Nucleus accumbens (tissue), 56 donors: ENCODE measurements at places on chromosomes 6 and 20.

DNA sequence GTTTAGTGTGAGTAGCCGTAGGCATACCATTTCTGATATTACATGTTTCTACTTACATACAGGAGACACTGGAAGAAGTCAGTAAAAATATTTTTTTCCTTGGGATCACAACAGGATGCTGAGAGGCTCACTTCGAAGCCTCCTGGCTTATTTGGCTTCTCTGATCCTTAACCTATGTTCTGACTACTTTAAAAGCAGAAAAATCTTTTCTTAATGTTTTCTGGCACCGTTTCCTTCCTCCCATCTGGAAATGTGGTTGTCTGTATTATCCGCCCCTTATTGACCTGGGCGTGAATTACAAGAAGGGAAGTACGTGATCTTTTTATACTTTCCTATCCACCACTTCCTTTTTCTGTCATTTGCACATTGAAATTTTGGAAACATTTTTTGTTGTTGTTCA, 379.6 kb downstream of the COL12A1 start:
- no peak for DNase-seq

DNA sequence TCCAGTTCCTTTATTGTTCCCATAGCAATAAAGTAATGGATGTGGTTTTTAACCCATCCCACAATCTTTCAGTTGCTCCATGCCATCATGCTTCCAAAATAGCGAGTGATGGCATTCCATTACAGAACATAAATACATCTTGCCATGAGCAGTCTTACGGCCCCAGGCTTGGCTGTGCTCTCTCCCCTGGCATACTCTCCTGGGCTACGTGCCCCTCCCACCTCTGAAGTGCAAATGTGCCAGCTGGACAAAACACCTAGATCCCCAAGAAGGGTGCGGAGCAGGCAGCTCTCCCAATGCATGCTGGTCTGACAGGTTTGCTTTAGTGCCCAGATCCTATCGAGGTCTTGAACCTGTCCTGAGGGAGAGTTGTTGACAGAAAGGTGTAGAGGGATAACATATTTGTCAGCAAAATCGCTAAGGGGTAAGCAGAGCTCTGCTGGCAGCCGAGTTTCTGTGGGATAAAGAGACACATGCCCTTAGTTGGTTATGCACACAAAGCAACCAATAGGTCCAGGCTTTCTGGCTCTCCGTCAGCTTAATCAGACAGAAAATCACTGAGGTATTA, 43.9 kb upstream of the PAX1 start:
- no peak for DNase-seq

- no peak for DNase-seq
Observed at GRCh38 chr6:154515826-154516225, 5.3 kb upstream of the CNKSR3 start.

DNA sequence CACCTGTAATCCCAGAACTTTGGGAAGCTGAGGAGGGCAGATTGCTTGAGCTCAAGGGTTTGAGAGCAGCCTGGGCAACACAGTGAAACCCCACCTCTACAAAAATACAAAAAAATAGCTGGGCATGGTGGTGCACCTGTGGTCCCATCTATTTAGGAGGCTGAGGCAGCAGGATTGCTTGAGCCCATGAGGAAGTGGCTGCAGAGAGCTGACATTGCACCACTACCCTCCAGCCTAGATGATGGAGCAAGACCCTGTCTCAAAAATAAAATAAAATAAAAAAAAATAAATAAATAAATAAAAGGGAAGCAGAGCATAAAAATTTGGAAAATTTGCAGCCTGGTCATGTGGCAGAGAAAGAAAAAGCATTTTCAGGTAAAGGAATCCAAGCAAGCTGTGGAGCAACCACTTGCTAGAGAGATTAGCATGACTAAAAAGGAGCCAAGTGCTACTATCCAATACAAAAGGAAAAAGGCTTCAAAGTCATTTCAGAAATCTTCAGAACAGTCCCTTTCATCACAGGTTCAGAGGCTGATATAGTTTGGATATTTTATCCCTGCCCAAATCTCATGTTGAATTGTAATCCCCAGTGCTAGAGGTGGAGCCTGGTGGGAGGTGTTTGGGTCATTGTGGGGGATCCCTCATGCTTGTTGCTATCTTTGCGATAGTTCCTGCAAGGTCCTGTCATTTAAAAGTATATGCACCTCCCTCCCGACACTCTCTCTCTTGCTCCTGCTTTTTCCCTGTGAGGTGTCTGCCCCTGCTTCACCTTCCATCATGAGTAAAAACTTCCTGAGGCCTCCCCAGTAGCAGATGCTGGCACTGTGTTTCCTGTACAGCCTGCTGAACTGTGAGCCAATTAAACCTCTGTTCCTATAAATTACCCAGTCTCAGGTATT, 11.2 kb upstream of the TTK start:
- no peak for DNase-seq

DNA sequence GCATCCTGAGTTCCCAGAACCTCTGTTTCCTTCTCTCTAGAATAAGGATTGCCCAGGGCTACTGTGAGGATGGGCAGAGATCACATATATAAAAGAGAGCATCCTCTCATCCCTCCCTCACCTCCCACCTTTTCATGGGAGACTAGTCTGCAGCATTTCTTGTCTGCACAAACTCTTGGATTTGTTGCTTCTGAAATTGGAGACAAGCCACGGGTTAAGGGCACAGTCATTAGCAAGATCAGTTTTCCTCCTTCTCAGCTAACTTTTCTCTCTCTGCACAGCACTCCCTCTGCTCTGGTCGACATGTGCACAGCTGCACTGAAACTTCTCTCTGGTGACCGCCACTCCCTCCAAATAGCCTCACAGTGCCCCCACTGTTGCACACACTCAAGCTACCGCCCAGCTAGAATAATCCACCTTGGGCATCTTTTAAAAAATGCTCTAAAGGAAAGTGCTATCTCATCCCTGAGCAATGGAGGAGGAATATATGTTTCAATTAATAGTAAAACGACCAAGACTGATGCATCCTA, 50.9 kb upstream of the DUSP22 start:
- no peak for DNase-seq

DNA sequence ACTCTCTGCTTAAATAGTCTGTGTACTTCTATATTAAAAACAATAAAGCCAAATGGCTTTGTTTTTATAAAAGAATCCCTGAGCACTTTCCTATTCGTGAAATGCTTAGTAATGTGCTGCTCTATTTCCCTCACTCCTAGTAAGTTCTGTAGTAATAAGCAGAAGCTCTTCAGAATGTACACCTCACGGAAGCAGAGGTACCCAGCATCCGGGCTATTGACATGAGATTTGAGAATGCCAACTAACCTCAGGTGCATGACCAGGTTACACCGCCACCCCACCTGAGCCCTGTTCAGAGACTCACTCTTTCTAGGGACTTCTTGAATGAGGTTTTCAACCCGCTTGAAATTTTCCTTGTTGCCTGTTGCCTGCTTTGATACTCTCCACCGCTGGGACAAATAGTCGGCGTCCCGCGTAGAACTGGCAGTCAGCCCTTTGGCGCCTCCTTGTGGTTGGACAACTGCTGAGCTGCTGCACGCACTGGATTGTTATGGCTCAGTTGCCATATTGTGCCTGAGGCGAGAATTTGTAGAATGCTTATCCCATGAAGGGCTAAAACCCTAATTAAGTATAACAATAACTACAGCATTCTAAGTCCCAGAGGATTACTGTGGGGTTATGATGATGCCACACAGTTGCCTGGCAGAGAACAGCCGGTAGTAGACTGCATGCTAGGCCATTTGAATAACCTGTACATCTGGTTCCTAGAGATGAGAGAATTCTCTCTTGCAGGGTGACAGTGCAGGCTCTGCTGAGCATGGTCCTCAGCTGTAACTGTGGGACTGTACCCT, 95.4 kb downstream of the KHDC1L start:
- DNase-seq, result peak; percentile 66

DNA sequence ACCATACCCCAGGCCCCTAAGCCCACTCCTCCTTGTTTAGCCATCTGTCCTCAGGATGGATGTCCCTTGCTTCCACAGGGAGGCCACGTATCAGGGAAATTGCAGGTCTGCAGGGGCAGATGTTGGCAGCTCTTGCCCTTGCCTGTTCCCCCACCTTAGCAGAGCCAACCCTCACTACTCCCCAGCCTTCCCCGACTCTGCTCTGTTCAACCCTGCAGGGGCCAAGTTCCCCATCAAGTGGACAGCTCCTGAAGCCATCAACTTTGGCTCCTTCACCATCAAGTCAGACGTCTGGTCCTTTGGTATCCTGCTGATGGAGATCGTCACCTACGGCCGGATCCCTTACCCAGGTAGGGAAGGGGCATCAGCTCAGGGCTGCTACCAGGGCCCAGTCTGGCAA, 10.7 kb upstream of the TM9SF4 start:
- DNase-seq, result no peak

DNA sequence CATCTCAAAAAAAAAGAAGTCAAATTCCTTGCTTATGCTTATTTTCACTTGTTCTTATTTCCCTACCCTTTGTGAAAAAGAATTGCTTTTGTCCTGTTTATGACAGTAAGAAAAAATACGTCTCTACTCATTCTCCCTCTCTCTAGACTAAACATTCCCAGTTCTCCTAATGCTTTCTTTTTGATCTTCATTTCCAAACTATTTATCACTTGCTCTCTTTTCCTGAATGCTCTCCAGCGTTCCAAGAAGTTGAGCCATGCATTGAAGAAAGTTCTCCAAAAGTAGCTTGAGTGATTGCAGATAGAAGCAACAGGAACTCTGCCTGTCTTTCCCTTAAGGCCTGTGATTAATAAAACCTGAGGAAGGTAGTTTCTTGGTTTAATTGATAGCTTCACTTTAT, 53.1 kb upstream of the TMEM170B start:
- no peak for DNase-seq

- no peak for DNase-seq
Observed at GRCh38 chr6:89287351-89288028, 27.6 kb downstream of the GABRR2 start.

DNA sequence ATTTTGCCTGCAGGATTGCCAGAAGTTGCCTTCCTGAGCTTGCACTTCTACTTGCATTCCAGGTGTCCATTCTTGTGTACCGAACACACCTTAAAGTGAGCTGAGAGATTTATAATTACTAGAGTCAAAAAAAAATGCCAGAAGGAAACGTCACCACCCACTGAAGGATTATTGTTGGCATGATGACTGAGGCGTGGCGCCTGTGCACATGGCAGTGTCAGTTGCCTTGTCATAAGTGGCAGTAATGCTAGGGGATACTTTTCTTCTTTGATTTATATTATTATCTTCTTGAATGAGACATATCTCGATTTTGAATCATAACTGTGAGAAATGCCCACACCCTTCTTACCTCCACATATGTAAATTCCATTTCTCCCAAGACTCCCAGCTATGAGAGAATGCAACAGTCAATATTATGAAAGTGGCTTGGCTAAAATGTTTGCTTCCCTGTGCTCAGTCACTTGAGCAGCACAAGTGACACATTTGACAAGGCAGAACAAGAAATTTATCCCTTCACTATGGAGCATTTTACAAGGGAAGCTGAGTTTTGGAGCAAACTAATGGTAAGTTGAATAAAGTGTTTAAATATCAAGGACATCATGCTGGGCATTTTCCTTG, 149.5 kb upstream of the SASH1 start:
- DNase-seq, result no peak
